ENCODE measurements at places on chromosomes 12 and 14.
A peak's percentile ranks its signal among the peaks of the same experiment; 100 is the strongest.

DNA sequence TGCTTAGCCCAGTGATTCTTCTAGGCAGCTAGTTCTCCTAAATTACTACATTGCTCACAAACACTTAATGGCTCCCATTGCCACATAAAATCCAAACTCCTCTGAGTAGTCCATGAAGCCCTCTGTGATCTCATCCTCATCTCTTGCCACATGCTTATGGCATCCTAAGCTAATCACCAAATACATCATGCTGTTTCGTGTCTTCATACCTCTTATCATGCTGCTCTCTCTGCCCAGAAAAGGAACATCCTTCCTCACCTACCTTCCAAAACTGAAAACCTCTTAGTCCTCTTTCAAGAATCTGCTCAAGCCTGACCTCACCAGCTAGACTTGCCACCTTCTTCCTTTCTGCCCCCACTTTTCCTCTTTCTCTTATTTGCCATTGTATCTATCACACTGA lies 108.5 kb downstream of the DUSP6 start:
- no peak for DNase-seq

- DNase-seq, result no peak
These were observed 60.2 kb downstream of the STAB2 start for GRCh38 chr12:103647267-103647666.

DNA sequence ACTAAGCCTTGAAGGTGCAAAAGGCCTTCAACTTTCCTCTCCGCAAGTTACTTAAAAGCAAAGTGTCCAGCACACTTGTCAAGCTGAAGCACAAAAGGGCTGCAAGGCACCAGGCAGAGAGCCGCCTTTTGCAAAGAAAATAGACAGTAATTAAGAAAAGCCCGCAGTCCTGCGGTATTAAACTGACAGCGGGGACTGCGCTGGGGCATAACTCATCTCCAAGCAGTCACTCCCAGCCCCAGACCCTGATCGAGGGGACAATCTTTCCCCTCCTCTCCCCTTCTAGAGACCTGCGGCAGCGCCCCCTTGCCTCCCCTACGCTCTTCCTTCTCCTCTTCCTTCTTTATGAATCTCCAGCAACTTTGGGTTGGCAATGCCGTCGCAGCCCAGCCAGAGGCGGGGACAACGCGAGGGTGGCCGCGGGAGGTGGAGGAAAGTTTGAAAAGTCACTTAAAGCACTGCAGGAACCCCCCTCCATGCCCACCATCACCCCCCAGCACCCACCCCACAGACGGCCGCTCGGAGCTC lies 200.9 kb upstream of the CAND1 start:
- DNase-seq, result peak; percentile 13

GRCh38 chr12:56120158-56120846 lies 2.2 kb downstream of the ZC3H10 start:
- no peak for DNase-seq

- no peak for DNase-seq
These were observed 100.8 kb downstream of the CCER1 start for GRCh38 chr12:90854136-90854689.

DNA sequence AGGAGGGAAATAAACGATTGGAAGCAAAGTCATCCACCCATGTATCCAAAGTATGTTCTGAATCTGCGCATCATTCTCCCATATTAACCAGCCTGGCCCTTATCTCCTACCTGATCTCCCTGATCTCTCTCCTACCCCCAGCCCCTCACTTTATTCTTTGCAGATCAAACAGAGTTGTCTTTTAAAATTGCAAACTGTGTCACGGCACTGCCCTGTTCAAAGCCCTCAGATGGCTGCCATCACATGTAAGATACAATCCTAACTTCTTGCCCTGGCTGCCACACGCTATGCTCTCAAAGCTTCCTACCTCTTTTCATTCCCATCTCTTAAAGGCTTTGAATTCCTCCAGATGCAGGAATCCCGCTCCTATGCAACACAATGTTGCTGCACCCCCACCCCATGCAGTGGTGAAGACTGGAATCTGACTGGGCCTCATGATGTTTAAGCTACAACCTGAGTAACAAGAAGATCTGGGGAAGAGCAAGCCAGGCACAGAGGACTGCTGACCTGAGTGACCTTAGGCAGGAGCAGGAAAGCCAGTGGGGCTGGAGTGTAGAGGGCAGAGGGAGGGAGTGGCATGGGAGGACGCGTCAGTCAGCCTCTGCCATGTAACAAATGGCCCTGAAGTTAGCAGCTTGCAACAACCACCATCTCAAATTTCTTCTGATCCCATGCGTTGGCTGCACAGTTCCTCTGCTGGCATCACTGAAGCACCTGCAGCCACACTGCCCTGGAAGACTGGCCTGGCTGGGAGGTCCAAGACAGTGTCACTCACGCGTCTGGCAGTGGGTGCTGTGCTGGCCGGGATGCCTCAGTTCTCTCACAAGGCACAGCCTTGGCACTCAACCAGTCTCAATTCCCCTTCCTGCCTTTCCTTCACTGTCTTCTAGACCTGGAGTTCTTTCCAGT lies 382.8 kb downstream of the BCL11B start:
- DNase-seq, result no peak

All from transverse colon (tissue), 4 donors.